ENCODE measurements at places on chromosomes 13 and 19.

DNA sequence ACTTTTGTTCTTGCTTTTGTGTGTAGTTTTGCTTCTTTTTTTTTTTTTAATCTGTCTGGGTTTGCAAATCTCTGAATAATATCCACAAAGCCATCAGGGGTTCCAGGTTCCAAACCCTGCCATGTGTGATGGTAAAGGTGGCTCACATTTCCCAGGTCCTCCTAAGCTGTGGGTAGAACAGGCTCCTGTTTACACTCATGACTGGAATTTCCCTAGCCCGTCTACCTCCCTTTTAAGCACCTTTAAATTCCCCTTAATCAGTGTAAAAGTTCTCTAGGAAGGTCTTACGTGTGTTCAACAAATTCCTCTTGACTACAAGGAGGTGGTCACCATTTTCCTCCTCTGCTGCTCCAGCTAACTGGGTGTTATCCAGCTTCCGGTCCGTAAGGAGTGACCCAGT lies 62.8 kb downstream of the EFNB2 start:
- no peak for DNase-seq

- DNase-seq = no peak
Measured at GRCh38 chr13:37510441-37510840, 88.1 kb downstream of the POSTN start.

DNA sequence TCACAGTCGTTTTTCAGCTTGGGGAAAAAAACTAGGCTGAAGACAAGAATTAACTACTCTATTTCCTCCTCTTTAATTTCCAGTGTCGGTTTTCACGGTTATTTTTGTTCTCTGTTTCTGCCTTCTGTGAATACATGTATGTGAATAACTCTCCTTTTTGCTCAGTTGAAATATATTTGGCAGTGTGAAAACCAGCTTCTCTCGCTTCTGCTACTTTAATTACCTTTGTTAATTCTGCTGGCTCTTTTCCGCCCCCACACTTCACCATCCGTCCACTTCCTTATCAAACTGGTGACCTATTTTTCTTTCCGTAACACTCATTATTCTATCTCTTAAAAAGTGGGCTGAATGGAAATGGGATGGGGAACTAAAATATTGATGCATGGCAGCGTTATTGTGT lies 126.4 kb downstream of the POU4F1 start:
- DNase-seq = no peak

GRCh38 chr13:27353708-27354107 lies 70.7 kb upstream of the GTF3A start:
- no peak for DNase-seq

DNA sequence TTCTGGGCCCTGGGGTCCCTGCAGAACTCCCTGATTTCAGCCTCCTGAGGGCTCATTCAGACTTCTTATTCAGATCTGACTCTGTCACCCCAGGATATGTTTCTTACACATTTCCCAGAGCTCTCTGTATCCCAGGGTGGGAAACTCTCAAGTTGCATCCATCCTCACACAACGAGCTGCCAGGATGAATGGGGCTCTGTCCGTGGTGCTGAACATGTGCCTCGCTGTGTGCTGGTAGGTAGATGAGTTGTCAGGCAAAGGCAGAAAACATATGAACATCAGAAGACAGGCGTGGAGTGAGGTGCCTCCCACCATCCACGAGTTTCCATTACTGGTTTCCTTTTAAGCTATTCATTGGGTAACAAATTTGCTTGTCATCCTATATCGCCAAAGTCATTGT lies 11.4 kb upstream of the IGFL1 start:
- no peak for DNase-seq

DNA sequence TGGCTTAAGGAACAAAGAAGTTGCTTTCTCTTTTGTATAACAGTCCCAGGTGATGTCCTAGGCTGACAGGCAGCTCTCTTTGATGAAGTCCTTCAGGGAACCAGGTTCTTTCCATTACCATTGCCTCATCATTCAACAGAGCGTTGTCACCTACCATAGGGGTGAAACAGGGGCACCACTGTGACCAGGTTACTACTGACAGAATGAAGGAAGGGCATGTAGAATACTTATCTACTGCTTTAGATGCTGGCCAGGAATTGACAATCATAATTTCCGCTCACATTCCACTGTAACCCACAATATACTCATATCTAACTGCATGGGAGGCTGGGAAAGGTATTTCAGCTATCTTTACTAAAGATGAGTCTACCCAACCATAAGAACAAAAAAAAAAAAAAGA lies 148.0 kb upstream of the FNDC3A start:
- DNase-seq = no peak

DNA sequence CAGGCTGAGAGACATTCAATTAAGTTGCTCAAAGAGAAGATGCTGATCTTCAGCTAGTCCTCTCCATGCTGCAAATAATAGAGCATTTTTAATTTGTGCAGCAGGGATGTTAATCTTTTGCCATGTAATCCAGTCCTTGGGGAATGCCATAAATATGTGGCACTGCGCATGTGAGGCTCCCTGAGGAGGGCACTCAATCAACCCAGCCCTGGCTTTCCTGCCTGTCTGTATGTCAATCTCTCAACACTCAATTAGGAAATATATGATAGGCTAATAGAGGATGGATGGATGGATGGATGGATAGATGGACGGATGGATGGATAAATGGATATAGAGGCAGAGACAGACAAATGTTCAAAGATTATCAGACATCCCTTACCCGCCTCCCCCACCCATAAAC lies 31.6 kb upstream of the POP4 start:
- peak; percentile 72 for DNase-seq

GRCh38 chr13:59480396-59481259 lies 683.1 kb downstream of the DIAPH3 start:
- DNase-seq = no peak

GRCh38 chr13:32737111-32737571 lies 150.9 kb downstream of the PDS5B start:
- no peak for DNase-seq

- DNase-seq = peak; percentile 76
Measured at GRCh38 chr19:7678971-7679751, 1.5 kb upstream of the TRAPPC5 start.

- DNase-seq = no peak
Measured at GRCh38 chr13:95603887-95604555, 40.5 kb downstream of the DZIP1 start.

Data from D341Med (cell line).